Ecto neural progenitor cell (in vitro differentiated cells): ENCODE measurements at places on chromosomes 12 and 14.

- DNase-seq: no peak
Observed at GRCh38 chr14:66649498-66649897, 141.6 kb downstream of the GPHN start.

DNA sequence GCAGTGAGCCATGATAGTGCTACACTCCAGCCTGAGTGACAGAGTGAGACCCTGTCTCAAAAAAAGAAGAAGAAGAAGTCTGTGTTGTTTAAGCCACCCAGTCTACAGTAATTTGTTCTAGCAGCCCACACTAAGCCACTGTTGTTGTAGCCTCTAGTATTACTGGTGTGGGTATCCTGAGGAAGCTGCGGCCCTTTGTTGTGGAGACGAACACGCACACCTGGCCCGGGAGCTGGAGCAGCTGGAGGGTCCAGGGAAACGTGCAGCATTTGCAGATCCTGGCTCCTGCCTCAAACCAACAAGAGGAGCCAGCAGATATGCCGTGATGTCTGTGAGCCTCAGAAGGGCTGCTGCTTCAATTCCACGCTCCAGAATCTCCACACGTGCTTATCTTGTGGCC is 65.3 kb downstream of the MAP1LC3B2 start:
- no peak for DNase-seq

DNA sequence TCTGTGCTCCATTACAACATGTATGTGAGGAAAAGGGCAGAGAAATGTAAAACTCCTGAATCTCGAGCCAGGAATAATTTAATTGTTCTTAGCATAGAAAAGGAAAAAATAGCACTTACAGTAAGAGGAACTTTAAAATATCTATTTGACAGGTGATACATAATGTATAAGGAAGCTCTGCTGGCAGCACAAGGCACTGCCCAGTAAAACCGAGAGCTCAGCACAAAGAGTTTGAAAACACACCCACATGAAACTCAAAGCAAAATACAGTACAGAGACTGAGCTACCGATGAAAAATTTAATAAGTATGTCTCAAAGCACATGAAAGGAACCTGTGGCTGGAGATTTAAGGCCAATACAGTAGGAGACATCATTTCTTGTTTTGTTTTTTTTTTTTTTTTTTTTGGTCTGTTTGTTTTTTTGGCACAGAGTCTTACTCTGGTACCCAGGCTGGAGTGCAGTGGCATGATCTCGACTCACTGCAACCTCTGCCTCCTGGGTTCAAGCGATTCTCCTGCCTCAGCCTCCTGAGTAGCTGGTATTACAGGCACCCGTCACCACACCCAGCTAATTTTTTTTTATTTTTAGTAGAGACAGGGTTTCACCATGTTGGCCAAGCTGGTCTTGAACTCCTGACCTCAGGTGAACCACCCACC is 19.2 kb downstream of the CLIP1 start:
- no peak for DNase-seq

GRCh38 chr12:85060916-85061315 is 24.8 kb downstream of the LRRIQ1 start:
- no peak for DNase-seq

DNA sequence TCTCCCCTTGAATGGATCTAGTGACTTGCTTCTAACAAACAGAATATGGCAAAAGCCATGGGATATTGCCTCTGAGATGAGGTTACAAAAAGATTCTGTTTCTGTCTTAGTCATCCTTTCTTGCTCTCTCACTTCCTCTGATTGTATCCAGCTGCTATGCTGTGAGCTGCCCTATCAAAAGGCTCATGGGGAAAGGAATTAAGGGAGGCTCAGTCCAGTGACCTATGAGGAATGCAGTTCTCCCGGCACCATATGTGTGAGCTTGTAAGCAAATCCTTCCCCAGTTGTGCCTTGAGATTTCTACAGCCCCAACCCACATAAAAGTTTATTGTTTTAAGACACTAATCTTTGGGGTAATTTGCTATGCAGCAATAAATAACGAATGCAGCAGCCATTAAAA is 183.1 kb downstream of the KLHL28 start:
- no peak for DNase-seq

GRCh38 chr12:124568431-124569374 is 1.3 kb upstream of the NCOR2 start:
- DNase-seq: peak; percentile 78

- no peak for DNase-seq
Observed at GRCh38 chr14:89407856-89408255, 9.2 kb downstream of the FOXN3 start.

GRCh38 chr12:51949342-51950030 is 2.0 kb upstream of the ACVR1B start:
- DNase-seq: peak; percentile 41

GRCh38 chr14:51336734-51337133 is 96.7 kb downstream of the TMX1 start:
- DNase-seq: no peak

DNA sequence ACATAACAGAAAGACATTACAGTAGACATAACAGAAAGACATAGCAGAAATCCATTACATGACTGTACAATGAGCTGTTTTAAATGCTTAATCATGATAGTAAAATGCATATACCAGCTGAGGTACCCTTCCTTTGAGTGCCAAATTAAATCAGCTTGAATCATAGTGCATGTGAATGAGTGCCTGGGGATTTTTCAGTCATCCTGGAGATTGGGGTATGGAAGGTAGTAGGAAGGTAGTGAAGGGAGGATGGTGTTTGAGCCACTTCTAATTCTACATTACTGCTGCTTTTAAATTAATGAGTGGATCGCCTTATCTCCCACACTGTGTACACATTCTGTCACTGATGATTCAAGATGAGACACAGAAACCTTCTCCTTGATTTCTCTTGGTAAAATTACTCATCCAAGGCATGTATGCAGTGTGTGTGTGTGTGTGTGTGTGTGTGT is 534.2 kb downstream of the LRFN5 start:
- DNase-seq: no peak

DNA sequence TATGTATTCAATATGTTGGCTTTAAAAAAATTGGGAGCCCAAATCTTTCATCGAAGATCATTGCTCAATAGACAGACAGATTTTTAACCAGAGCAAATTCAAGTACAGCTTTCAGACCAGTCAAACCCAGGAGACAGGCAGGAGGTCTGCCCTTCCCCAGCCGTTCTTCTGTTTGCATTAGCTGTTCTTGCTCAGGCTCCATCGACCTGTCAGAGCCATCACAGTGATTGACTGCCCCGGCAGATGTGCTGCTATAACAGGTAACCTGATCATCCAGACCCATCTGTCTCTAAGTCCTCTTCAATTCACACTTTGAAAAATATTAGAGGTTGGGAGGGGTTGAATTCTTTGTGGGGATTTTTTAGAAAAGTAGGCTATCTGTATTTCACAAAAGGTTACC is 453.5 kb downstream of the FOXG1 start:
- DNase-seq: no peak

GRCh38 chr14:92516966-92517506 is 3.5 kb downstream of the RIN3 start:
- no peak for DNase-seq

DNA sequence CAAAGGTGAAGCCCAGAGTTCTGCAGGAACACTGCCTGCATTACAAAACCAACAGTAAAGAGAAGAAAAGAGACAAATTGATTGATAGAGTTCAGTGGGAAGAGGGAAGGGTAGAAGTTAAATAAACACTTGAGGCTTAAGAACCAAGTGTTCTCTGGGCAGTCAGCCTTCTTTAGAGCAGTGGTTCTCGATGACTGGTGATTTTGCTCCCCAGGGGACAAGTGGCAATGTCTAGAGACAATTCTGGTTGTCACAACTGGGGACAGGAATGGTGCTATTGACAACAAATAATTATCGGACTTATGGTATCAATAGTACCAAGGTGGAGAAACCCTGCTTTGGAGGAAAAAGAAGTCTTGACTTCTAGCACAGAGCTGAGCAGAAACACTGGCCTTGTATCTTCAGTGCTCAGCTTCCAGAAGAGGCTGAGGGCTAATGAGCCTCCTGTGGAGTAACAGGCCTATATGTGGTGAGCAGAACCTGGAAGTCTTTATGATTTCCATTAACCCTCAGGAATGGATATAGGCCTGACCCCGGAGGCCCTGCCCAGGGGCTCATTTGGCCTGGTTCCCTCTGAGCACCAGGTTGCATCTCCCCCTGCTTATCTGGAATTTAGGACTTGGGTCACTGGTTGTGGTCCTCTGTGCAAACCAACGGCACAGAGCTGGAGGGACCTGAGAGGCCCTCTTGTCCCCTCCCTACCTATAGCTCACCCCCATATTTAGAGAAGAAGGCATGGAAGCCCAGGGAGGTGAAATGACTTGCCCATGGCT is 204.6 kb upstream of the PWP1 start:
- no peak for DNase-seq

GRCh38 chr14:39447175-39447661 is 15.0 kb upstream of the FBXO33 start:
- DNase-seq: no peak

DNA sequence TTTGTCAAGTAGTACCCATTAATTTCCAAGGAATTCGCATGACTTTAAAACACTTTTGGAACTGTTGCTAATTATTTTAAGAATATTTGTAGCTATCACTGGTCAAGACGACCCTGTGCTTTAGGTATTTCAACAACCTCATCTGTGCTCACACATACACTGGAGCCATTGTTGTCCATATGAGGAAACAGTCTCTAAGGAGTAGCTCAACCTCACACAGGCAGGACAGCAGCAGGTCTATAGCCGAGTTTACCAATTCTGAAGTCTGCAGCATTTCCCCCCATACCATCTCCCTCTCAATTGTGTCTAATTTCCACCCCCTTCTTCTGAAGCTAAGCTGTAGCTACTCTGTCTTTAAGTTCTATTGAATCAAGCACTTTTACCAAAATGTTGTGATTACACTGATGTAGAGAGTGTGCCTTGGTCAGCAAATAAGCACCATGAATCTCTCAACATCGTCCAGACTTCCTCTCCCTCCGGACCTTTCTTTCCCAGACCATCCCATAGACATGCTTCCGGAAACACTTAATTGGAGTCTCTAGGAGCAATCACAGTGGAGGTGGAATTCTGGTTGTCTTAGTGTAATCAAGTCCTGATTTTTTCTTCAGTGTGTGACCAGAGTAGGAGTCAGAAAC is 48.5 kb upstream of the NUAK1 start:
- DNase-seq: no peak

DNA sequence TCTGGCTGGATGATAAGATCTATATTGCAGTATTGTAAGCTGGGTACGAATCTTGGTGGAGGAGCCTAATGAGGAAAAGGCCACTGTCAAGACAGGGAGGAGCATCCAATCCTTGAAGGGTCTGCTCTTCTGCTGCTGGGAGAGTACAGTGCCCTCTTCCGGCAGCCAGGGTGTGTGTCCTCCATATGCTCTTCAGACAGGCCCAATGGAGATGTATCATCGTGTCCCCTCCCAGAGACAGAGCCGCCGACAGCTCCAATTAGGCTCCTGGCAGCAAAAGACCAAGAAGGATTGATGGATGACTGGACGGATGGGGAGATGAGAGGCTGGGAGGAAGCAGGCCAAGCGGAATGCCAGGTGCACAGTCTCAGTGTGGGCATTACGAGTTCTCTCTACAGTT is 51.6 kb upstream of the PIWIL1 start:
- no peak for DNase-seq

GRCh38 chr12:95102916-95103671 is 29.7 kb upstream of the NR2C1 start:
- no peak for DNase-seq

- no peak for DNase-seq
Observed at GRCh38 chr12:100468126-100468525, 5.5 kb upstream of the NR1H4 start.

- DNase-seq: no peak
Observed at GRCh38 chr14:61884711-61885110, 122.5 kb downstream of the SNAPC1 start.

GRCh38 chr14:52328276-52328675 is 14.2 kb downstream of the PTGER2 start:
- DNase-seq: no peak

- DNase-seq: no peak
Observed at GRCh38 chr12:70779250-70779649, 141.3 kb downstream of the PTPRR start.

DNA sequence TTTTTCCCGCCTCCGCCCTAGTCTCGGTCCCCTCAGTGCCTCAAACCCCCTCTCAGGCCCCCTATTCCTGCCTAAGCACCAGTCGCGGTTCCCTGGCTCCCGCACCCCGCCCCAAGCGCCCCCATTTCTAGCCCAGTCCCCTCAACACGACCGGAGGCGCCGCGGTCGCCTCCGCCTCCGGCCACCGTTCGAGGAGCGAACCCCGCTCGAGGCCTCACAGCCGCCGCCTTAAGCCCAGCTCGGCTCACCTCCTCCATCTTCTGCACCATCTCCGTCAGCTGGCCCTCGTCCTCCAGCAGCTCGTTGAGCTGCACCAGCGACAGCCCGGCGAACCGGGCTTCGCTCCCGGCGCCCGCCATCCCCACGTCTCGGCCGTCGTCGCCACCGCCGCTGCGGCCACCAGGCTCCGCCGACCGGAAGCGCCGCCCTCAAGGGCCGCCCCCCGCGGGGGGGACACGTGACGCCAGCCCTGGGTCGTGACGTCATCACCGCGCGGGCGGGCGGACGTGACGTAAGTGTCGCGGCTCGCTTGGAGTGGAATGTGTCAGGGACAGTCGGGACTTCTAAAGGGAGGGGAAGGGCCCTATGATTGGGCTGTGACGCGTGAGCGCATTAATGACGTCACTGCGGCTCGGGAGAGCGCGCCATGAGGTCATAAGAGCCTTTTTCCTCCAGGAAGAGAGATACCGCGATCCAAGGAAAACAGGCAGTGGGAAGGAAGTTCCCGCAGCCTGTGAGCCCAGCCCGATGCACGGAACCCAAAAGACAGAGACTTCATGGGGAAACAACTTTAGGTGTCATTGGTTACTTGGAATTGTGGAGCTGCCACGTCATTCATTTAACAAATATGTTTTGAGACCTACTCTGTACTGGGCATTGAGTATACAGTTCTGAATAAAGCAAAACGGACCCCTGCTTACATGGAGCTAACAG is at the start of gene VPS37B:
VPS37B (minus strand) TSS at position 421 of the 933 bp plus-strand sequence; CDS start at position 359, 62 bp downstream.
- DNase-seq: peak; percentile 93

DNA sequence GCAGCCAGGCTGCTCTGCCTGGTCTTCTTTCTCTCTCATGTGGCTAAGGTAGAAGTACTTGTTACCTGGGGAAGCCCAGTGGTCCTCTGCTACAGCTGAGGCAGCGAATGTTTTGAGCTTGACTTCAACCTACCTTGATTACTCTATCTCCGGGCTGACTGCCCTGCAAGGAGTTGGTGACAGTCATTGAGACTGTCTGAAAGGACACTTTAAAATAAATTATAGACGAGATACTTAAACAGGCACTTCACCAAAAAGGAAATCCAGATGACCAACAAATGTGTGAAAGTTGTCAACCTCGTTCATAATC is 474 bp upstream of the CIT start:
- DNase-seq: no peak
